Left ventricle myocardium inferior (tissue), 1 donor: ENCODE measurements at places on chromosomes 6 and 20. TPM values are rescaled to one million over a fixed set of nuclear protein-coding genes. Genes with fewer than 3 reads are reported as not detected.

PSORS1C1 gene
- total RNA-seq: 4.7 TPM

PCED1A gene
- 9.4 TPM for total RNA-seq

ATRN gene
- total RNA-seq: 32.4 TPM

DNA sequence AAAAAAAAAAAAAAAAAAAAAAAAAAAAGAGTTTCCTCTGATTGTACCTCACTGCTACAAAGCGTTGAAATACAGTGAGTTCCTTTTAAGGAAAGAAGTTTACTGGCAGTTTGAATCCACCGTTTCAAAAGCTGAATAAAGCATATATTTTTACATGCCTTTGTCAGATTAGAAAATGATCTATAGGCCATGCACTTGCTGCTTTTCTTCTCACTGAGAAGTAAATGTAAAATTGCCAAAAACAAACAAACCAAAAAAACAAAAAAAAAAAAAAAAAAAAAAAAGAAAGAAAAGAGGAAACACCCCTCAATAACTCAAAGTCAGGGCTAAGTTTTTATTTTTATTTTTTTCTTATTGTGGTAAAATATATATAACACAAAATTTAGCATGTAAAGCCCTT is 81.9 kb downstream of the LYRM4 start:
- no peak overlapping the region for H3K27ac ChIP-seq
- no peak overlapping the region for H3K4me3 ChIP-seq
- no peak for DNase-seq
- no peaks in the 10 kb centered on the region for H3K27me3 ChIP-seq

GRCh38 chr6:2225422-2226392 is 19.7 kb downstream of the GMDS start:
- no peak for DNase-seq
- H3K36me3 ChIP-seq: no peaks in the 10 kb centered on the region
- H3K27ac ChIP-seq: no peak overlapping the region
- H3K4me1 ChIP-seq: peaks cover 6% of the 10 kb centered on the region
- no peaks in the 10 kb centered on the region for H3K27me3 ChIP-seq

- H3K27me3 ChIP-seq: no peaks in the 10 kb centered on the region
- H3K4me1 ChIP-seq: peaks cover 26% of the 10 kb centered on the region
- peaks cover 98% of the 10 kb centered on the region for H3K36me3 ChIP-seq
- H3K27ac ChIP-seq: peak overlapping the region; percentile 60
- no peak overlapping the region for H3K4me3 ChIP-seq
- no peak for DNase-seq
Observed at GRCh38 chr20:36795691-36796090, 22.1 kb upstream of the DSN1 start.

- H3K4me3 ChIP-seq: no peak overlapping the region
- no peak for DNase-seq
- H3K27ac ChIP-seq: no peak overlapping the region
Observed at GRCh38 chr6:74415056-74415455, 719.1 kb downstream of the CD109 start.

DNA sequence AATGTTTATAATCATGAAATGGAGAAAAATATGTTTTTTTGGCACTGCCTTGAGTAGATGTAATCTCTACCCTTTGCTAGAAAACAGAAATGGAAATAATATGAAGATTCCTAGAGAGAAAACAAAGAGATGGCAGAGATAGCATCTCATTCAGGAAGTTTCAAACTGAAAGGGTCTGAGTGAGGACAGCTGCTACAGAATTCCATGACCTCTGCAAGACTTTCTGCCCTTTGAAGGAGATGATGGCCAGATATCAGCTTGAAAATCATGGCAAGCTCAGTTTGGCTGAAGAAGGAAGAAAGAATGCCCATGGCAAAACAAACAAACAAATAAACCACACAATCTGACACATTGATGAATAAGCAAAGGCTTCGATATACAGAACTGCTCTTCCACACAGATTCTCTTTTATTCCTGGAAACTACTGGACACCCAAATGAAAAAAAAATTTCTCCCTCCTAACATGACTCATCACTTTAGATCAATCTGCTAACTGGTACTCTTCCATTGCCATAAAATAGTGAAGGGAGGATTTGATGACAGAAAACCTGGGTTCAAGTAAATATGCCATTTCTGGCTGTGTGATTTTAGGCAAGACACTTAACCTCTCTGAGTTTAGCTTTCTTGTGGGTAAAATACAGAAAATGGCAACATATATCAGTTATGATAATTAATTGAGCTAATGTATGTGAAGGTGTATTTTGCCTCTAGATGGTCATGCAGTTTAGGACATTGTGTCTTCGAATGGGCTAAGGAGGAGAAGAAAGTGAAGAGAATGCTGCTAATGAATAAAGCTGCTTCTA is 105.9 kb upstream of the SPACA1 start:
- H3K36me3 ChIP-seq: no peaks in the 10 kb centered on the region
- H3K4me1 ChIP-seq: peaks cover 13% of the 10 kb centered on the region
- no peak overlapping the region for H3K27ac ChIP-seq
- H3K4me3 ChIP-seq: no peak overlapping the region

DNA sequence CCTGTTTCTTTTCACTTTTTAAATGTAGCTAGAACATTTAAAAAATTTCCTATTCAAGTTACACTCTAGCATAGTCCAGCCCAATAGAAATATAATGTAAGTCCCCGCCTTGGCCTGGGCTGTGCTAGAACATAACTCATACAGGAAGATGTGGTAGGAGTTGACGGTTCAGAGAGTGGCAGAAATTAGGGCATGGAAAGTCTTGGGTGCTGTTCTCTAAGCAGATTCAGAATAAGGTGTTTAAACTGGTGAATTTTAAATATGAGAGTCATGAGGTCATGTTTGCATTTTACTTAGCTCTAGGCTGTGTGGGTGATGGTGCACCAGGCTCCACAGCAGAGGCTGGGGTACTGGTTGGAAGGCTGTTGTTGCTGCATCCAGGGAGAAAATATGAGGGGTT is 256.5 kb downstream of the FARS2 start:
- no peak overlapping the region for H3K4me3 ChIP-seq
- peaks cover 31% of the 10 kb centered on the region for H3K4me1 ChIP-seq
- H3K27ac ChIP-seq: no peak overlapping the region

DNA sequence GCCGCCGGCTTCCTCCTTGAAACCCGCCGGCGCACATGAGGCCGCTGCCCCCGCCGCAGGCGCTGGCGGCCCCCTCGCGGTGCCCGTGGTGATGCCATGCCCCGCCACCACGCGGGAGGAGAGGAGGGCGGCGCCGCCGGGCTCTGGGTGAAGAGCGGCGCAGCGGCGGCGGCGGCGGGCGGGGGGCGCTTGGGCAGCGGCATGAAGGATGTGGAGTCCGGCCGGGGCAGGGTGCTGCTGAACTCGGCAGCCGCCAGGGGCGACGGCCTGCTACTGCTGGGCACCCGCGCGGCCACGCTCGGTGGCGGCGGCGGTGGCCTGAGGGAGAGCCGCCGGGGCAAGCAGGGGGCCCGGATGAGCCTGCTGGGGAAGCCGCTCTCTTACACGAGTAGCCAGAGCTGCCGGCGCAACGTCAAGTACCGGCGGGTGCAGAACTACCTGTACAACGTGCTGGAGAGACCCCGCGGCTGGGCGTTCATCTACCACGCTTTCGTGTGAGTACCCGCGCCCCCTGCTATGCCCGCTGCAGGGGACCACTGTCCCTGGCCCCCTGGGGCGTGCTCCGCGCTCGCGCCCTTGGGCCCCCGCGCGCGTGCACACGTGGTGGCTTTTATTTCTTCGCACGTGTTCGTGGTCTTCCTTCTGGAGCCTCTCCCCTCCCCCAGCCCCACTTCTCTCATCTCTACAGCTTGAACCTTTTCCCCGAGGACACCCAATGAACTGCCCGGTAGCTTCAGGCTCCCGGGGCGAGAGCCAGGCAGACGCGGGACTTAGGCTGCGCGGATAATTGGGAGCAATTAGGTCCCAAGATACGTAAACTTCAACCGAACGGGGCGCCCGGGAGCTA is 453 bp downstream of the KCNQ5 start:
- no peak for DNase-seq
- no peak overlapping the region for H3K27ac ChIP-seq
- peaks cover 38% of the 10 kb centered on the region for H3K4me1 ChIP-seq

GRCh38 chr20:35271904-35272303 is 6.0 kb downstream of the MMP24OS start:
- peaks cover 49% of the 10 kb centered on the region for H3K36me3 ChIP-seq
- H3K27ac ChIP-seq: no peak overlapping the region
- H3K4me3 ChIP-seq: no peak overlapping the region
- peaks cover 24% of the 10 kb centered on the region for H3K4me1 ChIP-seq

- no peak overlapping the region for H3K27ac ChIP-seq
- no peaks in the 10 kb centered on the region for H3K36me3 ChIP-seq
- no peak overlapping the region for H3K4me3 ChIP-seq
- DNase-seq: no peak
- peaks cover 96% of the 10 kb centered on the region for H3K27me3 ChIP-seq
- no peaks in the 10 kb centered on the region for H3K4me1 ChIP-seq
Observed at GRCh38 chr6:41343641-41344187, 8.3 kb downstream of the NCR2 start.

DNA sequence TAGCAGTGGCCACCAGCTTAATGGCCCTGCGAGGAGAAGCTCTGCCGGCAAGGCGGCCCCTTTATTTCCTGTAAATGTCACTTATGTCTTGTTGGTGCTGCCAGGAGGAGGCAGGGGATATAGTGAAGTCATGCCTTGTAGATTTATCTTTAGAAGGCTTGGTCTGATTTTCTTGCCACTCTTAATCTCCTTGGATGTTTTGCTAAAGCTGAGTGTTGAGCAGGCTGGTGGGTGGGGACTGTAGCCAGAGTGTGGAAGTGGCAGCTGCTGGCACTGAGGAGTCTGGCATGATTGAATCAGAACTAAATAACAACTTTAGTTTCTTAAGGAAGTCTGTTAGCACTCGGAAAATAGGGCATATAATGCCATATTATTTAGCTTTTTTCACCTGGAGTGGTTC is 77.9 kb downstream of the PHF20 start:
- no peak overlapping the region for H3K27ac ChIP-seq
- H3K36me3 ChIP-seq: peaks cover 40% of the 10 kb centered on the region
- no peak for DNase-seq
- H3K27me3 ChIP-seq: no peaks in the 10 kb centered on the region
- peaks cover 3% of the 10 kb centered on the region for H3K4me1 ChIP-seq

DNA sequence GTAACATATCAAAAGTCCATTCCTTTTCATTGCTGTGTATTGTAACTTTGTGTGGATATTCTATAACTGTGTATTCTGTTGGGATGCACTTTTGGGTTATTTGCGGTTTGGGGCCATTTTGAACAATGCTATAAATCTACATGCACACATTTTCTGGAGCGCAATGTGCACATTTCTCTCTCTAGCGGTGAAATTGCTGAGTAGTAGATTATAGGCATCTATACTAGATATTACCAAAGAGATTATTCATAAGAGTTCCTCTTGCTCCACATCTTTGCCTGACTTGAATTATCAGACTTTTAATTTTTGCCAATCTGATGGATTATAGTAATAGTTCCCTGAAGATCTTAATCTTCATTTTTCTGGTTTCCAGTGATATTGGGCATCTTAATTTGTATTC is 18.3 kb upstream of the FRK start:
- H3K27me3 ChIP-seq: no peaks in the 10 kb centered on the region
- no peak overlapping the region for H3K27ac ChIP-seq
- H3K4me3 ChIP-seq: no peak overlapping the region
- H3K36me3 ChIP-seq: no peaks in the 10 kb centered on the region

GRCh38 chr6:157530126-157530525 is 149.1 kb downstream of the ZDHHC14 start:
- DNase-seq: no peak
- H3K4me1 ChIP-seq: peaks cover 24% of the 10 kb centered on the region
- no peaks in the 10 kb centered on the region for H3K27me3 ChIP-seq
- H3K27ac ChIP-seq: no peak overlapping the region
- H3K36me3 ChIP-seq: no peaks in the 10 kb centered on the region
- no peak overlapping the region for H3K4me3 ChIP-seq
